ENCODE measurements at places on chromosomes 12 and 14.

- no peak for DNase-seq
Measured at GRCh38 chr12:79857675-79858074, 77.2 kb downstream of the PPP1R12A start.

GRCh38 chr12:49783917-49784676 lies 42.7 kb downstream of the TMBIM6 start:
- no peak for DNase-seq

- no peak for DNase-seq
Measured at GRCh38 chr12:65830305-65830704, 6.0 kb downstream of the HMGA2 start.

- DNase-seq: no peak
Measured at GRCh38 chr14:66005900-66006434, 480.2 kb upstream of the CCDC196 start.

DNA sequence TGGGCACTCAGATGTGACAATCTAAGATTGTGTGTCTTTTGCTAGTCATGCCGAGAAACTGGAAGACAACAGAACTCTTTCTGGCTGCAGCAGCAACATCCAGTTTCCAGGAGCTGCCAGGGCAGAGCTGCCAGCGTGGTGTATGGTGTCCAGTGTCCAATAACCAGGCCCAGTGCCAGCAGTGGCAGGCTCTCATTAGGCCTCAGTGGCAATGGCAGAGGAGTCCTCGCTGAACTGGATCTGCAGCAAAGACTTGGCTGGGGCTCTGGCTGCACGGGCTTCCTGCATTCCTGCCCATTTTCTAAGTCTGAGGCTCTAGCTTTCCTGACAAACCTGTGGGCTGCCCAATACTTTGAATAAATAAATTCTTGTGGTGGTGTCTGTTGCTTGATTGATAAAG lies 26.2 kb upstream of the PPM1A start:
- no peak for DNase-seq

GRCh38 chr12:42584651-42585111 lies 4.9 kb downstream of the PRICKLE1 start:
- DNase-seq: no peak

GRCh38 chr12:109763201-109763841 lies 49.7 kb downstream of the FAM222A start:
- peak; percentile 73 for DNase-seq

DNA sequence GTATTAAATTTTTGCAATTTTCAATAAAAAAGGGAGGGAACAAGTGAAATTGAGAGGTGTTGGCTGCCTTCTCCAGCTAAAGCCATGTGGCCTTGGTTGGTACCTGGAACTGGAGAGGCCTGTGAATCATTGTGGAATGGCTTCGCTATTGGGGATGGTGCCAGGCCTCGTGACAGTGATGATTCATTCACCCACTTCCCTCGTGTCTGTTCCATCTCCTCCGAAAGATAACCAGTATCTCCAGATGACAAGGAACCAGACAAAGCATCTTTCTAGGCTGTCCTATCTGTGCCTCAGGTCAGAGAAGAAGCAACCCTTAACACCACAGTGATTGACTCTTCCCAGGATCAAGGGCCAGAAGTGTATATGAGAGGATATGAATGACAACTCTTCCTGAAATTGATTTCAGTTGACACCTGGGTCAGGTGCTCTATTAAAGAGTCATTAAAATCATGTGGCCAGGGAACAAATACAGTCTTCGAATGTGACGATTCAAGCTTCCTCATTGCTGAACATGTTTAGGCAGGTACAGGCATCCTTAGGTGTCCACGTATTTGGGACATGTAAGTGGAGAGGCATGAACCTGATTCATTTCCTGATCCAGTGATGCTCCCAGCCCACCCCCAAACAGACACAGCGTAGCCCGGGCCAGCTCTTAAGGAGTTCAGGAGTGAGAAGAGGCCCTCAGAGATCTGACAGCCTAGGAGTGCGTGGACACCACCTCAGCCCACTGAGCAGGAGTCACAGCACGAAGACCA lies at the start of gene RNASE7:
TSS of gene RNASE7 (plus strand) at position 687 of the 758 bp plus-strand sequence. CDS start 631 bp downstream, outside the sequence.
- no peak for DNase-seq

DNA sequence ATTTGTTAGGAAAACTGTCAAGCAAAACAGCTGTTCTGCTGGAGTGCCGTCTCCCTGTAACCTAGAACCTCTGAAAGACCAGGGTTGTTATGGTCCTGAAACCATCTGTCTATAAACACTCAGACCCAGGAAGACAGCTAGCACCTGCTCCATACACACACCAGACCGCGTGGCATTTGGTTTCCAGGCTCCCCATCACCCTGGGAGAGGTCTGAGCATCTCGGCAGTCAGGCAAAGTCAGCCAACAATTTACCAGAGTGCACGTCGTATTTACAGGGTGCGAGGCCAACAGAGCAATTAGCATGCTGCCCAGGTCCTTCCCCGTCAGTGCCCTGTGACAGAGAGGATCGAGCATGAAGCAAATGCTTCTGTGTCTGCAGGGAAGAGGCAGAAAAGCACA lies 272.5 kb downstream of the SLC15A4 start:
- DNase-seq: no peak

GRCh38 chr12:104991565-104992128 lies 5.5 kb downstream of the NOPCHAP1 start:
- no peak for DNase-seq

DNA sequence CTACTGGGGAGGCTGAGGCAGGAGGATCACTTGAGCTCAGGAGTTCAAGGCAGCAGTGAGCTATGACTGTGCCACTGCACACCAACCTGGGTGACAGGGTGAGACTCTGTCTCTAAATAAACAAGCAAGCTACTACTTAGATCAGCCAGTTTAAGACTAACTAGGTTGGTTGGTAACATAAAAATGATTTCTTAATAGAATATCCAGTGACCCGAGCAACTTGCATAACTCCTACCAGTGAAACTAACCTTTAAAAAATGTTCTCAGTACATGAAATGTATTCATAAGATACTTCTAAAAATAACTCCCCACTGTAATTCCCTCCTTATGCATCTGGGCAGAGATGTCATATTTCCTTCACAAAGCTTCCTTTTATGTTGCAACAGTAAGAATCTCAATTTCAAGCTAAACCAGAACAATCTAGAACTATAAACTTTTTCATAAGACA lies 15.9 kb downstream of the TAOK3 start:
- DNase-seq: no peak

DNA sequence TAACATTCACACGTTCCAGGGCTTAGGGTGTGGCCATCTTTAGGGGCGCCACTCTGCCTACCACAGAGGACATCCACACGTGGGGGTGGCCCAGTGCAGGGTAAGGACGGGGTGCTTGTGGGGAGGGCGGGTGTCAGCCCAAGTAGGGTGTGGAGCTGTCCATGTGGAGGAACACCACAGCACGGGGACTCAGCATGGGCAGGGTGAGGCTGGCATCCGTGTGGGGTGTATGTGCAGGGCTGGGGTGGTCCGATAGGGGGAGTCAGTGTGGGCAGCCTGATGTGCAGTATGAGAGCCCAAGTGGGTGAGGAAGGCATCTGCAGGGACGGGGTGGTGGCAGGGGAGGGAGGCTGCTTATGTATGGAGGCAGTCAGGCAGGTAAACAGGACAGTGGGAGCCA lies 17.7 kb downstream of the PSMC1 start:
- DNase-seq: no peak

GRCh38 chr12:68131867-68132414 lies 27.6 kb downstream of the IFNG start:
- no peak for DNase-seq

DNA sequence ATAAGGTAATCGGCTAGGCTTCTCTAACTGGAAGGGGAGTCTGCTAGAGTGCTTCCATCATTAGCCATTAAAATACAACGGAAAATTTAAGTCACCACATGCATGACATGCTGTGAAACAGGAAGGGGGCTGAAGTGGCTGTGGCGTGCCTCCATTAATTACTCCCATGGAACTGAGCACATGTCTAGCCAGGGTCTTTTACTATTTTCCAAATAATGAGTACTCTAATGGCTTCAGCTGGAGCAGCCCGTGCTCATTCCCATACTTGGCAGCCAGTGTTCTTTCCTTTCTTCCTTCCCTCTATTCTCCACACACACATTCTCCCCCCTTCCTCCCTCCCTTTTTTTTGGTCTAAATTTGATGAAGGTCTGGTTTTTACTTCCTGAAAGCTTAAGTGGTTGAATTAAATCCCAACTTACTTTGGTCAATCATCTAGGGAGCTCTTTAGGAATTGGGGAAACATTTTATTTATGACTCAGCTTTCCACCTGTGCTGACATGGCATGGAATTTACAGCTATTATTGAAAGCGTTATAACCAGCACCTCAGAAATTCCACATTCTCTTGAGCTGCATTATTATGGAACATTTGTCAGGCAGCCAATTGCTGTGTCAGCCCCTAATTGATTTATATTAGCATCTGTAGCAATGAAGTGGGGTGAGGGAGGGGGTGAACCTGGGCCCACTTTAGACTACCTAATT lies 72.3 kb downstream of the LRIG3 start:
- DNase-seq: no peak

DNA sequence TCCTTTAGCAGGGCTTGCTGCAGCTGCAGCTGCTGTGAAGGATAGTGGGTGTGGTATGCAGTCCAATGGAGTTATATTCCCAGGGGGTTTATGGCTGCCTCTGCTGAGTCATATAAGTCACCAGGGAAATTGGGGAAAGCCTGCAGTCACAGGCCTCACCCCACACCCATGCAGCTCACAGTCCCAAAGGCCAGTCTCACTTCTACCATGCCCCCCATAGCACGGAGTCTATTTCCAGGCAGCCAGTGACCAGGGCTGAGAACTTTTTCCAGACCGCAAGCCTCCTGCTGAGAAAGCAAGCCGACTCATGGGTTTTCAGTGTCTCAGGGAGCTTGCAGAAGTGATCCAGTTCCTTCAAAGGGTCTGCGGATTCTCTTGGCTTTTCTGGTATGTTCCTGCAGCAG lies 322.4 kb upstream of the CLEC14A start:
- no peak for DNase-seq

- DNase-seq: no peak
Measured at GRCh38 chr14:40694023-40694422, 912.7 kb upstream of the LRFN5 start.

GRCh38 chr12:72957454-72957853 lies 685.3 kb downstream of the TRHDE start:
- DNase-seq: peak; percentile 0

GRCh38 chr12:43292699-43293098 lies 259.3 kb downstream of the ADAMTS20 start:
- no peak for DNase-seq

- peak; percentile 92 for DNase-seq
Measured at GRCh38 chr12:124992874-124993625, 395 bp upstream of the BRI3BP start.

DNA sequence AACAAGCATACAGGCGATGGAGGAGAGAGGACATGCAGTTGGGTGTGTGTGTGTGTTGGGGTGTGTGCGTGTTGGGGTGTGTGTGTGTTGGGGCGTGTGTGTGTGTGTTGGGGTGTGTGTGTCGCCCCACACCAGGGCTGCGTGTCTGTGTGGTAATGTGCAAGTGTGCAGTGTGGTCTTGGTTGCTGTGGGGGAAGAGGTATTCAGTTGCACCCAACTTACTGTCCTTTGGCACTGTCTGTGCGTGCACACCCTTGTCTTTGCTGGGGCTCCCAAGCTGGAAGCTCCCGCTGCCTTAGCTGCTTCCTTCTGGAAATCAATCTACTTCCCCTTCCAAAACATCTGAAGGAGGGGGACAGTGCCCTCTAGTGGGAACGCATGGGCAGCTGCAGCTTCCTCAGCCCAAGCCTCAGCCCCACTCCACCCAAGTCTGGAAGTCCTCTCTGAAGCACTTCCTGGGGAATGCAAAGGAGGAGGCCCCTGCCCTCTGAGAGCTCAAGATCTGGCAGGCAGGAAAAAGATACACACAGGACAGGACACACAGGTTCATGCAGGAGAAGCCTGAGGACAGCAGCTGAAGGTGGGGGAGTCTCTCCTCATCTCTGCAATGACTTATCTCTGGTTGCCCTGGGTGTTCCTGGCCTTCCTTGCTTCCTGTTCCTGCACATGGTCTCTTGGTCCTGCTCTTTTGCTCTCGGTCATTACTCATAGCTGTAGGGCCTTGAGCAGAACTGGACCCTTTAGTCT lies 13.1 kb downstream of the ASIC1 start:
- peak; percentile 66 for DNase-seq

DNA sequence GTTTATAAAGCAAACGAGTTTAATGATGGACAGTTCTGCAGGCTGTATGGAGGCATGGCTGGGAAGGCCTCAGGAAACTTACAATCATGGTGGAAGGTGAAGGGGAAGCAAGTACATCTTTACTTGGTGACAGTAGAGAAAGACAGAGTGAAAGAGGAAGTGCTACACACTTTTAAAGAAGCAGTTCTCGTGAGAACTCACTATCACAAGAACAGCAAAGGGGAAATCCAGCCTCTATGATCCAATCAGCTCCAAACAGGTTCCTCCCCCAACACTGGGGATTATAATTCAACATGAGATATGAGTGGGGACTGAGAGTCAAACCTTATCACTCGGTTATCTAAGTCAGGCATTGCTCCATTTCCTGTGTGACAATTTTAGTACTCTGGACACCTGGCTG lies 189.9 kb upstream of the CNTN1 start:
- DNase-seq: no peak

GRCh38 chr14:79417961-79418360 lies 793.3 kb downstream of the DIO2 start:
- DNase-seq: no peak

GRCh38 chr12:120100630-120101029 lies 15.9 kb downstream of the RAB35 start:
- DNase-seq: no peak

GRCh38 chr12:6369916-6370575 lies 5.3 kb downstream of the SCNN1A start:
- no peak for DNase-seq

GRCh38 chr12:125329239-125330102 lies 264.2 kb downstream of the AACS start:
- no peak for DNase-seq

DNA sequence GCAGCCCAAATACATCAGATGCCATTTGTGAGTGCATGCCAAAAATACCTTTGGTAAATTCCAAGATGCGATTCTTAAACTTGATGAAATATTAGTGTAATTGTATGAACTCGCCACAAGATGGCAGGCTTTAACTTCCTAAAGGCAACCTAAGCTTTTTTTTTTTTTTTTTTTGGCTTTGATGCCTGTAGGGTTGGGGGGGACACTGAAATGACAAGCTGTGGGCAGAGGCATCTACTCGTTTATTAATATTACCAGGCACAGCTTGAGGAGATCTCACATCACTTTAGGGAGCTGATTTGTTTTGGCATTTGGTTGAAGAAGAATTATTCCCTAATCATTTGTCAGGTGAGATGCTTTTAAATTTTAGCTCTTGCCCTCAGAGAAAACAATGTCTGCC lies 126.7 kb upstream of the CCDC196 start:
- DNase-seq: peak; percentile 45

DNA sequence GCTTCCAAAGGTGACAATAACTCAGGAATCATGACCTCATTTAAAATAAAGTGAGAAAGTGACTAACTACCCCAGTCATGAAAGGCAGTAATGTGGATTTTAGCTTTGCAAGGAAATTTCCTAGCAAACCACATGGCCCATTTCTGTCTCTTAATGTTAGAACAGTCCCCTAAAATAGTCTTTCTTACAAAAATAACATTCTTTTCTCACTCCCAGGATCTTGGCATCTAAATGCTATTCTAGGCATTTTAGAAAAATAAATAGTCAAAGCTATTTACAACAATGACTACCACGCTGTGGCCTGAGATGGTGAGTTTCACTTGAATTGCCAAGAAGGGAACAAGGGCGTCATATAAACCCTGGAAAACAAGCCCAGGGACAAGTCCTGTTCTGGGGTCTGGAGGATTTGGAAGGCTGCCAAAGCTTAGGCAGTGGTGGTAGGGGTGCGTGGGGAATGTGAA lies 101.2 kb upstream of the CCDC175 start:
- no peak for DNase-seq
